ENCODE measurements at places on chromosomes 2 and 18.

- no peak for DNase-seq
Observed at GRCh38 chr2:28206762-28207161, 185.9 kb upstream of the FOSL2 start.

DNA sequence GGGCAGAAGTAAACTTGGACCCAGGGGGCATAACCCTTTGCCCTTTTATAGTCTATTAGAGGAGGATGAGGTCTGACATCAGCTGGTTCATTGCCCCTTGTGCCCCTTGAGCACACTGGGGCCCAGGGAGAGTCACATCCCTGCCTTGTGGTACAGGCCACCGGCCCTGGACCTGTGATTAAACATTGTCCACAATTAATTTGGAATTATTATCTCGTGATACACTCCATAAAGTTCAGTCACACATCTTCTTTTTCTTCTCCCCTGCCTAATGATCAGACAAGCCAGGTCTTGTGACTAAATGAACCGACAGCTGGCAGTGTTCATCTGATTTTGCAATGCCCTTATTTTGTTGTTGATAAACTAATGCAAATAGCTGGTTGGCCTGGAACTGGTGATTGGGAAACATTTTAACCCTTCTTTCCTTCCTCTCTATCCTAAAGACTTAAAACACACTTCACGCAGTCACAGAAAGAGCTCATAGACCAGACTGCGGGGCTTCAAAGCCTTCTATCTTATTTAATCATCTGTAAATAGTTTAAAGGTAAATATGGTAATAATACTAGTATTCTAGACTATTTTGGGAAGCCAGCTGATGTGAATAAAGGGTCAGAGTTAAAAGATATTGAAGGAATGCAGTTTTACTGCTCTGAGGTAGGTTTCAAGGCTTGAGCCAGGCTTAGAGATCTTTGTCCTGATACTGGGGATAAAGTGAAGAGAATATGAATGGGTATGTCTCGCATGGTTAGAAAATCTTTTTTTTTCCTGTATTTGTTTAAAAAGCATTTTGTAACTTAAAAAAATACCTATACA, 13.4 kb downstream of the IL1R1 start:
- no peak for DNase-seq

- no peak for DNase-seq
Observed at GRCh38 chr2:168584911-168585310, 128.8 kb downstream of the CERS6 start.

DNA sequence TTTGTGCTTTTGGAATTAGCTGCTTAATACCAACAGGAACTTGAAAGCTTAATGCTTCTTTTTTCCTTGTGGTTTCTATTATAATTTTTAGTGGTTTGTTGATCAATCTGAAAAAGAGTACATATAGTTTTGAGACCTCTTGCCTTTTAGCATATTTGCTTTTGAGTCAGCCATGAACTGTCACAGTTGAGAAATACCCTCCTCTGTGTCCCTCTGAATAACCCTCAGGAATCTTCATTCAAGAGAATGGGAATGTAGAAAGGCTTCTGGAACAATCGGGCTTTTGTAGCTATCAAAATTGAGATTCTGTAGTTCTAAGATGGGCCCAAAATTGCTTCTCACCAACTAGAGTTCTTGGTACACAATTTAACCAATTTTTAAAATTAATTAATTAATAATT, 451.1 kb upstream of the TRIB2 start:
- no peak for DNase-seq

GRCh38 chr2:10124538-10125045, 2.1 kb downstream of the RRM2 start:
- no peak for DNase-seq

GRCh38 chr18:75081486-75081885, 127.5 kb downstream of the PTGR3 start:
- DNase-seq, result no peak

DNA sequence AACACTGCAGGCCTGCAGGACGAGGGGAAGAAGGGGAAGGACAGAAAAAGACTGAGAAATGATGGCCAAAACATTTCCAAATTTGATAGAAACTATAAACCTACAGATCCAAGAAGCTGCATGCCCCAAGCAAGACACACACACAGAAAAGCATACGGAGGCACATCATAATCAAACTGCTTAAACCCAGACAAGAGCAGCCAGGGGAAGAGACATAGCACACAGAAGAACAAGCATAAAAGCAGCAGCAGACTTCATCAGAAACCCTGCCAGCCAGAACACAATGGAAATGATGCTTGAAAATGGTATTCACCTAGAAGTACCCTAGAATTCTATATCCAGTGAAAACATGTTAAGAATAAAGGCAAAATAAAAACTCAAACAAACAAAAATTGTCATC, 57.2 kb upstream of the RNU4ATAC start:
- no peak for DNase-seq

DNA sequence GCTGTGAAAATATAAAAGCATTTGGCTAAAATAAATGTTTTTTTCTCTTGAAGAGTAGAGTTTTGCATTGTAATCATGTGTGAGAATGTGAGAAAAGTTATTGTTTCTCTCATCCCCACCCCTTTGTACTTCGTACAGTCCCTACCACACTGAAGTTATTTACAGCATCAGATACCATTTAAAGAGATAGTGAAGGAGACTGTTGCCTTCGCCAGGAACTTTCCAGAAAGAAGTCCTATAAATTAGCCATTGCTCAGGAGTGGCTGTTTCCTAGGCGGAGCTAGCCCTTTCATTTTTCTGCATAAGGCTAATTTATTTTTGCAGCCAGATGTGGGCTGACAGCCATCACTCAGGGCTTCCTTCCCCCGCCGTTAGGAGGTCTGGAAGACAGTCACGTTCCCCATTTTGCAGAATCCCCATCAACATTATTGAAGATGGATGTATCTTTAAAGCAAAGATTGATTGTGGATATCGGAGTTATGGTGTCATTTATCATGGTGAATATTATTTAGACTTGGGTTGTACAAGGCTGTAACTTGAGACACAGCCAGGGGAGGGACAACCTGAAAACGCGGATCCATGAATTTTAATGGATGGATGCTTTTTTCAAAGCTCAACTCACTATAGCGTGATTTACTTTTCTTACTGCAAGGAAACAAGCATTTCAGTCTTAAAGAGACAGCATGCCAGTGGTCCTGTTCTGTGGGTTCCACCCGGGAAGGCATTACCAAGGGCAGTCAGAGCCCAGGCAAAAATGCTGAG, 17.1 kb downstream of the TSHZ1 start:
- no peak for DNase-seq
